ENCODE measurements at places on chromosomes 3 and 15. TPM values are rescaled to one million over a fixed set of nuclear protein-coding genes. Genes with fewer than 3 reads are reported as not detected.

The PLA1A gene
- 41.4 TPM for total RNA-seq

GRCh38 chr3:120766576-120766975, 24.0 kb downstream of the GTF2E1 start:
- DNase-seq, result no peak

The CELSR3 gene
- total RNA-seq, result 3.2 TPM

GRCh38 chr3:112699436-112699978, 58.6 kb upstream of the CCDC80 start:
- DNase-seq, result peak; percentile 27

The SH2D7 gene
- total RNA-seq, result not detected

The IQCF5 gene
- total RNA-seq, result not detected

- peak; percentile 18 for DNase-seq
These were observed 41.4 kb downstream of the SUMF1 start for GRCh38 chr3:4425707-4426106.

GRCh38 chr15:32956006-32956405, 238.2 kb downstream of the GREM1 start:
- peak; percentile 55 for DNase-seq

The STARD9 gene
- total RNA-seq, result 2.2 TPM

The GOLGA8T gene
- not detected for total RNA-seq

The IGF2BP2 gene
- 59.5 TPM for total RNA-seq

DNA sequence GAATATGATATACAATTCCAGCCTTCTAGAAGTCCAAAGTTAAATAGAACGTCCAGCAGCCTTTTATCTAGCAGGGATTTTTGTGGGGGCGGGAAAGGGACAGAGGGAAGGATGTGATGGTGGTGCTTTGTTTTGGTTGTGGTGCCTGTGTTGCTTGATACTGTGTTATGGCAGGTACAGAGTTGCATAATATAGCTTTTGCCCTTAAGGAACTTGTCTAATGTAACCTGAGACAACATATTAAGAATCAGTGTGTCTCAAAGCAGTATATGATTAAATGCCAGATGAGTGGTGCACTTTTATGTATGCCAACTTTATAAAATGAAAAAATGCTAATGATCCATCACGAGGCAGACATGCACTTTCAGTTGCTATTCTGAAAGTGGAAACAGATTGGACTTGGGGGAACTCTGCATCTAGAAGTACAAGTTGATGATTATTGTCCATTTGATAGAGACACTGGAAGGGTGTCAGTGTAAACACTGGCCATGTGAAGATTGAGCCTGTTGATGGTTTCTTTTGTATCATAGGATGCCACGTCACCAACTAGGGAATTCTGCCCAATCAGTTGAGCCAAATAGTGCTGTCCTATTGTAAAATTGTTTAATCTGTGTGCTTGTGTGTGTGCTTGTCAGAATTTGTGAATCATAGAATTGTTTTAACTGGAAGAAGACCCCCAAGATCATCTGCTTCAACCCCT, 23.0 kb downstream of the NEO1 start:
- DNase-seq, result peak; percentile 15

The PLAAT1 gene
- total RNA-seq, result 21.1 TPM

The SPRED1 gene
- 51.0 TPM for total RNA-seq

The SEMA3F gene
- 1.5 TPM for total RNA-seq

- DNase-seq, result no peak
These were observed 1.6 kb downstream of the NRG4 start for GRCh38 chr15:76010613-76011012.

GRCh38 chr3:52838561-52839267, 3.9 kb upstream of the MUSTN1 start:
- DNase-seq, result no peak

The RTF1 gene
- total RNA-seq, result 22.6 TPM

- DNase-seq, result no peak
These were observed 514.8 kb downstream of the EPHA3 start for GRCh38 chr3:89622063-89622700.

DNA sequence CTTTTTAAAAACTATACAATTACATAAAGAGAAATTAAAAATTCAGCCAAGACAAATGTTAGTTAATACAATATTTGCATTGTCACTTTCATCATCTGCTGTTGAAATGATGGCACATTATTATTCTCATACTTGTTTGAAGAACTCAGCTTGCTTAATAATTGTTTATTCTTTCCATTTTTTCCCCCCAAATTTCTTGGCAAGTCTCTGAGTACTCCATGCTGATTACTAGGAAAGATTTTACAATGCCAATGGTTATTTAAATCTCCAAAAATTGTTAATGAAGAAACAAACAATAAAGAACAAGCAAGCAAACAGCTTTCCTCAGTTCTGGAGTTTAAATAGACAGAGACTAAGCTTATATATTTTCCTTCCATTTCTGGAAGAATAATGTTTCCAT, 15.1 kb upstream of the STXBP5L start:
- no peak for DNase-seq

The UTS2B gene
- total RNA-seq, result 0.75 TPM

The GPR160 gene
- 3.7 TPM for total RNA-seq

DNA sequence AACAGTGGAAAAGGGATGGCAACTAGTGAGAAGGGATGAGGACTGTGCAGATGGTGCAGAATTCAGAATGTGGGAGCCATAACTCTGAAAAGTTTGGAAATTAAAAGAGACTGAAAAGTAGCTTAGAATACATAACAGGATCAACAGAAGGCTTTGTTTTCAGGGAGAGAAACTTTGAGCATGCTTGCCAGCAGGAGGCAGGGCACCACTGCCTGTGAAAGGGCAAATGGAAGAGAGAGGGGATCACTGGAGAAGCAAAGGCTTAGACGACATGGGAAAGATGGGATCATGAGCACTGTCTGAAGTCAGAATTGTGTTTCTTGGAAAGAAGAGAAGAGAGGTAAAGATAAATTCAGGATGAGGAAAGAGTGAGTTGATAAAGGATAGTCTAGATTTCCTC, 99.6 kb downstream of the ABI3BP start:
- peak; percentile 65 for DNase-seq

DNA sequence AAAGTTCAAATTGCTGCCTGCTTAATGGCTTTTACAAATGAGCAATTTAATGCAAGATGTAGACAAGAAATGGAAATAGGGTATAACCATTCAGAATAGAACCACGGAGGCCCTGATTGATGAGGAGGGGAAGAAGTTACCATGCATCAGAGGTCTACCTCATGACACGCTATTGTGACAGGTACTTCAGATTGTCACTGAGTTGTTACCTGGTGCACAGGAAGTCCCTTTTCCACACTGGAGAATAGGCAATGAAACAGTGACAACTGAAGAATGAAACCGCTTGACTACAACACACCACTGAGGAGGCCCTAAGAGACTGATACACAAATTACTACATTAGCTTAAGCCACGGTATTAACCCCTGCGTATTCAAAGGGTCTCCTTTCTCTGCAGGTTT, 251.2 kb downstream of the RYR3 start:
- DNase-seq, result no peak

GRCh38 chr3:125045965-125046364, 9.8 kb downstream of the HEG1 start:
- DNase-seq, result peak; percentile 36

The SETD5 gene
- 41.0 TPM for total RNA-seq
